Fibroblast of the aortic adventitia (primary cell): ENCODE measurements at places on chromosomes 16 and 17. TPM values are rescaled to one million over a fixed set of nuclear protein-coding genes. Genes with fewer than 3 reads are reported as not detected.

The SDK2 gene
- not detected in 2 replicates for total RNA-seq

The RHBDL1 gene
- 1.6 and 3.2 TPM in 2 replicates for total RNA-seq

The SDR42E1 gene
- total RNA-seq, result under 0.01 and 0.08 TPM in 2 replicates

The ZFHX3 gene
- total RNA-seq, result 4.8 and 8.1 TPM in 2 replicates

The MT1X gene
- 39.9 and 155 TPM in 2 replicates for total RNA-seq

The TMC5 gene
- under 0.01 TPM in 1 of 2 replicates, not detected in the other for total RNA-seq

The TP53TG3C gene
- not detected in 2 replicates for total RNA-seq

The SOST gene
- 0.09 TPM in 1 of 2 replicates, not detected in the other for total RNA-seq

The KRT24 gene
- not detected in 2 replicates for total RNA-seq
